NCI-H1048 (cell line): ENCODE measurements at places on chromosomes 11 and 22.

- no peak for DNase-seq
These were observed 167.1 kb downstream of the C11orf91 start for GRCh38 chr11:33533386-33534052.

GRCh38 chr11:68954836-68955606 lies 25.8 kb downstream of the MRGPRD start:
- DNase-seq: no peak

GRCh38 chr11:45599161-45599943 lies 66.1 kb downstream of the CHST1 start:
- DNase-seq: no peak

GRCh38 chr11:69721106-69721505 lies 17.3 kb upstream of the FGF19 start:
- DNase-seq: no peak

- DNase-seq: no peak
These were observed 10.7 kb upstream of the NLRP6 start for GRCh38 chr11:267491-267994.

GRCh38 chr11:103789952-103790351 lies 246.5 kb upstream of the DDI1 start:
- DNase-seq: no peak
